ENCODE measurements at places on chromosomes 6 and 20.

DNA sequence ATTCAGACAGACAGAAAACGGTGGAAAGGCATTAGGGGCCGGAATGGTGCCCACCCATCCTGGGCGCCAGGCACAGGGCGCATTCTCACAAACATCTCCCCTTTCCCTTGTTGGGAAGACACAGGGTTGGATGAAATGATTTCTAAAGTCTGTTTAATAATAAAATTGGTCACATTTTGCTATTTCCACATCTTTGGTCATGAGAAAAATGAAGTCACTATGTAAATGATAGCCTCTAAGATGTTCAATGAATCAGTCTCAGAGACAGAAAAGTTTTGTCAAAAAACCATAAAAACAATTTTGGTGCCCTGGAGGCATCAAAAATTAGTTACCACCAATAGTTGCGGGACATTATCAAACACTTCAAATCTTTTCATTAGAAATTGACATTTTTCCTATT, 40.7 kb downstream of the PRR18 start:
- DNase-seq = no peak

DNA sequence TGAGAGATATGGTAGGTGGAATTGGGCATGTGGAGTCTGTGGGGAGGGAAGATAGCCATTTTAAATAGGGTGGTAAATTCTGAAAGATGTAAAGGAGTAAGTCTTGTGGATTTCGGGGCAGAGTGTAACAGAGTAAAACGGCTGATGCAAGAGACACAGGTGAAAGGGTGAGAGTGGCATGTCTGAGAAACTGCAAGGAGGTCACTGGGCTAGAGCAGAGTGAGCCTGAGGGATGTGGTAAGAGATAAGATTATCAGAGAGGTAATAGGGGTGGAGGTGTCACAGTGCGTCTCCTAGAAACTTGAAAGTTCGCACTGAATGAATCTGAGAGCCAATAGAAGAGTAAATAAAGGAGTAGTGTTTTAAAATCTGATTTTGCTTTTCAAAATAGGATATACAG, 308.1 kb downstream of the EPM2A start:
- DNase-seq = no peak

DNA sequence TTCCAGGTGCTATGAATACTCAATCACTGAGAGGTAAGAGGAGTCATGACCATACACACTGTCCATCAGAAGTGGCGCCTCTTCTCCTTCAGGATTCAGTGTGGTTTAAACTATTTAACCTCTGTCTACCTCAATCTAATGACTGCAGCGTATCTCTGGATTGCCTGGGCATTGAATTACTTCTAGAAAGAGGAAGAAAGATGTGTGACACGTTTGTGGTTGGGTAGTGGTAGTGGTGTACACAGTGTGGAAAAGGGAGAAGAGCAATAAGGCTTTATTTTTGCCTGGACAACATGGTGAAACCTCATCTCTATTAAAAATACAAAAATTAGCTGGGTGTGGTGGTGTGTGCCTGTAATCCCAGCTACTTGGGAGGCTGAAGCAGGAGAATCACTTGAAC, 38.0 kb upstream of the ECHDC1 start:
- no peak for DNase-seq

DNA sequence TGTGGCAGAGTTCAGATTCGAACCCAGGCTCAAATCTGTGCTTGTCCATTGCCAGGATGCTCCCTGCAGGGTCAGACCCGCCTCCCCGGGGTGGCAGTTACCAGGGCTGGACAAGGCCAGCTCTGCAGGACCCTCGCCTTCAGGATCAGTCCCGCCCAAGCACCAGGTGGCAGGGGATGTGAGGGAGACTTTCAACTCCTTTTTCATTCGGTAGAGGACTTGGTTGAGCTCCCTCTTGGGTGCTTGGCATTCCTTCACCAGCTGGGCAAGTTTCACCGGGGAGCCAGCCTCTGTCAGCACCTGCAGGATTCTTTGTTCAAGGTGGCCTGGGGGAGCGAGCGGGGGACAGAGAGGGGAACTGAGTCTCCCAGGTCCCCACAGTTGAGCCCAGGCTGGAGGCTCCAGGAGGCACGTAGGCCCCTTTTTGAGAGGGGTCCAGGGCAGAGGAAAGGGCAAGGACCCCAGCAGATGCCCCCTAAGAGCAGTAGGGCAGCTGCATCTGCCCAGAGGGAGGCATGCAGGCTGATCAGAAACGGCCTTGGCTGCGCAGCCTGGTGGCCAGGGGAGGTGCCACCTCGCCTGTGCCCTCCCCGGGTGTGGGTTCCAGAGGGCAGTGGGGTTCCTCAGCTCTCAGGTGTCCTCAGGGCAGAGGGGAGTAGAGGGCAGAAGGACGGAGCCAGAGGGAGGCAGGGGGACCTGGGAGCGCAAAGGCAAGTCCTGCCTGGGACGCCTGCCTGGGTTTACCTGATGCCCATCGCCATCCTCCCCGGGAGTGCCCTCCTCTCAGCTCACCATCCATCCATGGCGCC, 3.9 kb downstream of the ZBP1 start:
- no peak for DNase-seq

DNA sequence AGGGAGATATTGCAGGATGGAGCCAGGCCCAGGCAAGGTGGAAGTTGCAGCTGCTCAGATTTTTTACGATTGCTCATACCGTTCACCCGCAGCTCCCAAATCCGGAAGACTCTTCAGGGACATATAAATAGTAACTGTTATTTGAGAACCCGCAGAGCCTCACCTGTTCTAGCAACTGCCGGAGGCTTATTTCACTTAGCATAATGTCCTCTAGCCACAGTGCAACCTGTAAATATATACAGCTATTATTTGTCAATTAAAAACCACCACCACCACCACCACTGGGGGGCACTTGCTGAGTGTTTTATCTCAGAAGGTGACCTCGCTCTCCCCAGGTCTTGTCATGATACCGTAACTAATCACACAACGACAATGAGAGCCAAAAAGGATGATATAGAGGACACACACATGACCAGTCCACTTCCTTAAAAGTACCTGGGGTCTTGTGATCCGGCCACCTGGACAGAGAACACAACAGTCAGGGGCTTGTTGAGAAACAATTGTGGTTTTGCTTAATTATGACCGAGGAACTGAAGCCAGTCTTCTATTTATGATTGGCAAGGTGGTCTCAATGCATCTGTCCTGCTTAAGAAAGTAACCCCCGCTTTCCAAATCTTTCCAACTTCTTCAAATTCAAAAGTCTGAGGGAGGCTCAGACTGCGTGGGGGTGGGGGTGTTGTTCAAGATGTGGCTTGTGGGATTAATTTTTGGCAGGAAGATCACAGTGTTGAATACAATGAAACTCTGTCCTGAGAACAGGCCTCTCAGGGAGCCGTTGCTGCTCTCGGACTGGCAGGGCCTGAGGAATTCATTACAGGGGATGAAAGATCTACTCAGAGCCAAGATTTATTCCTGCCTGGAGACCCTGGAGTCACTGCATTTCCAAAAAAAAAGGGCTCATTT, 107.7 kb upstream of the PRND start:
- DNase-seq = no peak

GRCh38 chr20:45359406-45360148, 3.4 kb upstream of the SYS1 start:
- DNase-seq = no peak

- DNase-seq = no peak
Measured at GRCh38 chr6:11244387-11245126, 12.1 kb upstream of the NEDD9 start.

DNA sequence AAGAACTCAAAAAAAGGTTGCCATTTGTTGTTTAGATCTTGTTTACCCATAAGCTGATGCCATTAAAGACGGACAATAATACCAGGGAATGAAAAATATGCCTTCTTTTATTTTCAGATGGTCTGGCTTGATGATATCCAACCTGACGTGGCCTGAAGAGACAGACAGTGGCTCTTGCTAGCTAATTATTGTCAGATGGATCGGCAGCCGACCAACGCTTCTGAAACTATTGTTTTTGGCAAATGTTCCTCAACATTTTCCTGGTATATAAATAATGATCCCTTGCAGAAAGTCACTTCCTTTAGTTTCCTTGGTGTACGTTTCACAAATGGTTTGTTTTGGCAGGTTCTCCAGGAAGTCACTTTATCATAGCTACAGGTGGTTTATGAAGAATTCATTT, 290.9 kb upstream of the TSHZ2 start:
- no peak for DNase-seq

DNA sequence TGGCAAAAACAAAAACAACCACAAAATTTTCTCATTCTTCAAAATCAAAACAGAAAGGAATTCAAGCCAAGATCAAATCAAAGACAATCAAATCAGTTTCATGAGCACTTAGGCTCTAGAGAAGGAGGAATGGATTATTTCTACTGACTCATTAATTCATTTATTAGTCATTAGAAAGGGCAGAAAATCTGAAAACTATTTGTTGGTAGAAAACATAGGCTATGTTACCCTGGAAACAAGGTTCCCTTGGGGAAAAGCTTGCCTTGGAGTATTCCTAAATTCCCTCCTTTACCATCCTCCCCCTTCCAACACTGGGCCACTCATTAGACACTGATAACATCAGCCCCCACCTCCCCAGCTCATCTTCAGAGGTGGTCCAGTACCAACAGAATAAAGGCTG, 17.5 kb downstream of the KIF16B start:
- DNase-seq = no peak

DNA sequence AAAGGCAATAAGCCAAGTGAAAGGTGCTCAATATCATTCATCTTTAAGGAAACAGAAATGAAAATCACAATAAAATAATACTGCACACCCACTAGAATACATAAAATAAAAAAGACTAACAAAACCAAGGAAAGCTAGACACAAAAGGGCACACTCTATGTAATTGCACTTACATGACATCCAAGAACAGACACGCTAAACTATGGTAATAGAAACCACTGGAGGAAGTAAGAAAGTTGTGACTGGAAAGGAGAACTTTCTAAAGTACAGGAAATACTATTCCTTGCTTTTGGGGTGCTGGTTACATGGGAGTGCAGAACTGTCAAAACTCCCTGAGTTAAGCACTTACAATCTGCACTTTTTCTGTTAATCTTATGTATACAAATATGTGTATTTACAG, 253.7 kb upstream of the RUNX2 start:
- no peak for DNase-seq

GRCh38 chr6:157481189-157481864, 100.3 kb downstream of the ZDHHC14 start:
- no peak for DNase-seq

DNA sequence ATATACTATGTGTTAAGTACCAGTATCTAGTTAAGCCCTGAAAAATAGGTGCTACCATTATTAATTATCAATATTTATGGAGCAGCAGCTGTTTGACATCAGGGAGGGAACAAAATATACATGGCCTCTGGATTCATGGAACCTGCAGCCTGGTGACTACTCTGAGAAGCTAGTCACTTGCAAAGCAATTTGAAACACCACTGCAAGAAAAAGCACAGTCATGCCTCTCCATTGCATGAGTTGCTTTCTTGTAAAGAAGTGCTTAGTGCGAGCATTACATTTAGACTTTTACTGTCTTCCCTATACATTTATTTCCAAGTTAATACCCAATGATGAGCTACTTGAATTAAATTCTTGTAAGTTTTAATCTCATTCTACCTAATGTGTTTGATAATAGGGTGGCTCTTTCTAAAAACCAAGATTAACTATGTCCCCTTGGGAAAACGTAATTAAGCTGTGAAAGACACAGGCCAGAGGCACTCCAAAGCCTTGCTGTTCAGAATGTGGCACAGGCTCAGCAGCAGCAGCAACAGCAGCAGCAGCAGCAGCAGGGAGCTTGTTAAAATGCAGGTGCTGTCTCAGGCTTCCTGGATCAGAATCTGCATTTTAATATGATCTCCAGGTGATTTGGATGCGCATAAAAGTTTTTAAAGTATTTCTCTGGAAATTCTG, 83.6 kb downstream of the PFDN4 start:
- DNase-seq = no peak

- no peak for DNase-seq
Measured at GRCh38 chr20:52754366-52754765, 217.8 kb upstream of the TSHZ2 start.

- no peak for DNase-seq
Measured at GRCh38 chr6:134741200-134741536, 208.7 kb downstream of the ALDH8A1 start.

- no peak for DNase-seq
Measured at GRCh38 chr6:127206531-127207095, 60.1 kb upstream of the RNF146 start.

DNA sequence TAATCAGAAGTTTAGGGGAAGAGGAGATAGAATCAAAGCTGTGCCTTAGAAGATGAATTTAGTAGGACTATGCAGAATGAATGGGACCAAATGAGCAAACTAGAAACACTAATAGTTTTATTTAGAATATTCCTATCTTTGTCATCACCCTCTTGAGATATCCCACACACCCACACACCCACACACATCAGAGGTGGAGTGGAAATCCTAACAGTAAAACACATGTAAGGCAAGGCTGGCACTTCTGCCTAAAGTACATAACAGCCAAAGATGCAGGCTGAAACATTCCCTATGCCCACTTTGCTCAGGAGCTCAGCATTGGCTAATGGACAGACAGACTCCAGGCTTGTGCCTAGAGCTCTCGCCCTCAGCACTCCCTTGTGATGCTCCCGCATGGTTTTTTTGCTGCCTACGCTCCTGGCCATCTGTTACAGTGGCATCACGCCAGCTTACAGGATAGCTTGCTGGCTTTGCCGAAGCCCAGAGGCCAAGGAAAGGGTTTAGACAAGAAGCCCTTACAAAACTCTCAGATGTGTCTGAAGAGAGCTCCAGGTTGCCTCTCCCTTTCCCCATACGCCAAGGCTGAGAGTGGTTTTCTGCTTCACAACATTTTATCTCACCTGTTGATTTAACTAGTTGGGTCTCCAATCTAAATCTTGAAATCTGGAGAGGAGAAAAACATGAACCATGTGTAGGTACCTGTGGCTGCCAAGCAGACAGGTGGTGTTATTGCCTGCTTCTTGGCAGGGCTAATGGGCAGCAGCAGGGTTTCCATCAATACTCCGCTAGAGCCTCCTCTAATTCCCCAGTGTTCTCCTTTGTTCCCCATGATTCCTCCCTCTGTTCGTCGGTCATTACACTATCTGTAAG, 282.6 kb upstream of the ID4 start:
- DNase-seq = peak; percentile 99

DNA sequence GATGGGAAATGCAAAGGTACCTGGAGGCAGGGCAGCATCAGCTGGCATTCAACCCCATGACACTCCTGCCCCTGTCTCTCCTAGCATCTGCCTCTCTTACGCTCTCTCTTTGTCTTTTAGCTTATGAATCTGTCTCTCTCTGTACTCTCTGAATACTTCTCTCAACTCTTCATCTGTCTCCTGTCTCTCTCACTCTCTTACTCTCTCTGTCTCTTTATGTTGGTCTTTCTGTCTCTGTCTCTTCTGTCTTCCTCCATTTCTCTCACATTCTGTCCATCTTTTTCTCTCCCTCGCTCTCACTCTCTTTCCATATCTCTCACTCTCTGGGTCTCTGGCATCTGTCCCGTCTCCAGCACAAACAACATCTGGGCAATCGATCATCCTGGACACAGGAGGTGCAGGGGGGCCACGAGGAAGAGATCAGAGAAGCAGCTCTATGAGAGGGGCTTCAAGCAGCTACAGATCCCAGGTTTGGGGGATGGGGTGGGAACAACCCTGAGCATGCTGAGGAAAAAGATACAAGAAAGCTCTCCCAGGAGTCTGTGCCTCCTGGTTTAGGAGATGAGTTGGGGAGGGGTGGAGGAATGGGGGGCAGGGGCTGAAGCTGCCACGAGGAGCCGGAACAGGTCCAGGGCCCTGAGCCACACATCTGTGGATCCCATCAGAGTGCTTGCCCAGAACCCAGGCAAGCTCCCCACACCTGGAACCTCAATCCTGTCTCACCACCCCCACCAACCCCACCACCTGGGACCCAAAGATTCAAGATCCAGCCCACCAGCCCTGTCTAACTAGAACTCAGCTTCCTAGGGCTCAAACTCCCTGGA, 2.4 kb downstream of the COL11A2 start:
- DNase-seq = no peak

Measured in NCI-H446 treated with DMSO at 0.1 percent for 48 hours (cell line).